ENCODE measurements at places on chromosomes 7 and 10. TPM values are rescaled to one million over a fixed set of nuclear protein-coding genes. Genes with fewer than 3 reads are reported as not detected.
A peak's percentile ranks its signal among the peaks of the same experiment; 100 is the strongest.

DNA sequence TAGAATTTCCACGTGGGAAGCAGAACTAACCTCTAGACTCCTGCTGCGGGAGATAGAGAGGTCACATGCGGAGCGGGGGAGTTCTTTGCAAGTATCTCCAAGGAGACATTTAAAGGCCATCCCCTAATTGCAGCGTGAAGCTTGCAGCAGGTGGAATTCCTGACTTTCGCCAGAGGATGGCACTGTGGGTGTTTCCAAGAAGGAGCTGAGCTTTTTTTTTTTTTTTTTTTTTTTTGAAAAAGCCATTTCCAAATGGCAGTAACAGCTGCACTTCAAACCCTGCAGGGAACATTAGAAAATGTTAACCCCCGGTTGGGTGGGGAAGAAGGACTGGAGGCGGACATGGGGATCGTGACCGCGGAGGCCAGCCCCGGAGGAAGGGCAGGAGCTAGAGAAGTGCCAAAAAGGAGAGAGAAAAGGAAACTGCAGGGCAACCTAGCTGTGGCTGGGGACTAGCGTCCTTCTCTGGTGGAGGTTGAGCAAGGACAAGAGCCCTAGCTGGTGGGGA, 487.7 kb downstream of the TYW1 start:
- peak; percentile 54 for DNase-seq

- DNase-seq = no peak
Observed at GRCh38 chr7:105284014-105284413, 104.7 kb downstream of the SRPK2 start.

Gene HOXA4
- 4.3 TPM for total RNA-seq

DNA sequence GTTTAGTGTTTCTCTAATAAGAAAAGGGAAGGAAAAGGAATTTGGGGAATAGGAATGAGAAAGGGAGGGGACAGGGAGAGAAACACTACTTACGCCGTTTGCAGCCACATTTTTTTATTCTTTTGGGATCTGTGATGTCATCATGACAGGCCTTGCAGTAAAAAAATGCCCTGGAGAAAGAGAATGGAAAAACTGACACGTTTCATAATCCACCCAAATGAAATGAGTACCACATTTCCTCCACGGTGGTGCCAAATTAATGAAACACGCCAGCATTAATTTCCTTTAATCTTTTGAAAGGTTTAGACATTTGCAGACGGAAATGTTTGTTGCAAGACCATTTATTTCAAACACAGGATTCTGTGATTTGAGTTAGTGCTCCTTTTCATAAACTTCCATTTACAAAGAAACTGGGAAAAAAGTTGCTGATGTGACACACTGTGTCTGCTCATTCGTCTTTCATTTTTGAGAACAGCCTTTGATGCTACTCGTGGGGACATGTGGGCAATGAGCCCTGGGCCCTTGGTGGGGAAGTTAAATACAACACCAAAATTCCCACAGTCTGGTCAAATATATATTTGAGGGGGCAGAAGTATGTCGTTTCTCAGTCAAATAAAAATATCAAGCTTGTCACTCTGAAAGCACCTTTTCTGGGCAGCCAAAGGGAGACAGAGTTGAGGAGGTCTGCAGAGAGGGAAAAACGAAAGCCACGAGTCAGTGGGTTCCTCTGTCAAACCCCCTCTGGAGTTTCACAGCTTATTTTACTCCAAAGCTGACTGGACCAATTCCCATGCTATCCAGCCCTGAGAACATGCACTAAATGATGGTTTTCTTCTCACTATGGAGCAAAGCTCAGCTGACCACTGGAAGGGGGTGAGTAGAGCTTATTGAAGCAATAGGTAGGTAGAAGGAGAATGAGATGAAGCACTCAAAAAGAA, 625.5 kb downstream of the KCNMA1 start:
- DNase-seq = no peak

GRCh38 chr7:118974836-118975235, 750.3 kb downstream of the ANKRD7 start:
- no peak for DNase-seq

GRCh38 chr7:1298931-1299885, 66.5 kb downstream of the UNCX start:
- no peak for DNase-seq

DNA sequence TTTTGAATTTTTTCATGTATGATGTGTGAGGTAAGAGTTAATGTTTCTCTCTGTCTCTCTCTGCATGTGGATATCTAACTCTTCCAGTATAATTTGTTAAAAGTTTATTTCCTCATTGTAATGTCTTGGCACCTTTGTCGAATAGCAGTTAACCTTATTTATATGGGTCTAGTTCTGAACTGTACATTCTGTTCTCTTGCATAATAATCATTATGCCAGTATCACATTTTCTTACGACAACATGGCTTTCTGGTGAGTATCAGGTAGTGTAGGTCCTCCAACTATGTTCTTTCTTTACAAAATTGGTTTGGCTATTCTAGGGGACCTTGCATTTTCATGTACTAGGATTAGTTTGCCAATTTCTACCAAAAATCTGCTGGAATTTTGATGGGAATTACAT, 337.0 kb upstream of the FZD8 start:
- no peak for DNase-seq

DNA sequence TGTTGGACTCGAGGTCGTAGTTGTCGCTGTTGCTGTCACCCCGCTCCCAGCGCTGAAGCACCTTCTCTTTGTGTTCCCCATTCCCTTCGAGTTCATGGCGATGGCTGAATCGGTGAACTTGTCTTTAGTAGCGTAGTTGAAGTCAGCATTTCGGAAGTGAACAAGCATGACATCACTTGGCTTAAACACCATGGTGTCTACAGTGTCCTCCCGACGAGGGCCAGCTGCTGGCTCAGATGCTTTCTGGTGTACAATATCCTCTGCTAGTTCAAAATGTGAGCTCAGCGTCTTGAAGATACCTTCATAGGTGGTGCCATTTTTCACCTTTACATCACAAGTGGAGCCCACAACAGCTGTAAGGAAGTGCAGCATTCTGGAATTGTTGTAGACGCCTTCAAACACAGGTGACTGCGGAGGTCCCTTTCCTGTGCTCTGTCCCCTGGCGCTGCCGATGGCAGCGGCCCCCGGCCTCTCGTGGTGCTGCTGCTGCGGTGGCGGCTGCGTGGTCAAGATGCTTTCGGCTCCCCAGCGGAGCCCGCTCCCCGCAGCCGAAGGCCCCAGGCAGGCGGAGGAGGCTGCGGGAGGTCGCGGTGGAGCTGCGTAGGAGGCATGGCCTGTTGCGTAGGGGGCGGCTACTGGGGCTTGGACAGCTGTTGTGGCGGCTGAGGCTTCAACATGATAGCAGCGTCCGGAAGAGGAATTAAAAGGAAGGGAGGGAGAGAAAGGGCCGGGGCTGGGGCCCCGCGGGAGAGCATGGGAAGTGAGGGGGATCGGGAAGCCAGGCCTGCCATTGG, 59.3 kb downstream of the ANKMY2 start:
- no peak for DNase-seq

DNA sequence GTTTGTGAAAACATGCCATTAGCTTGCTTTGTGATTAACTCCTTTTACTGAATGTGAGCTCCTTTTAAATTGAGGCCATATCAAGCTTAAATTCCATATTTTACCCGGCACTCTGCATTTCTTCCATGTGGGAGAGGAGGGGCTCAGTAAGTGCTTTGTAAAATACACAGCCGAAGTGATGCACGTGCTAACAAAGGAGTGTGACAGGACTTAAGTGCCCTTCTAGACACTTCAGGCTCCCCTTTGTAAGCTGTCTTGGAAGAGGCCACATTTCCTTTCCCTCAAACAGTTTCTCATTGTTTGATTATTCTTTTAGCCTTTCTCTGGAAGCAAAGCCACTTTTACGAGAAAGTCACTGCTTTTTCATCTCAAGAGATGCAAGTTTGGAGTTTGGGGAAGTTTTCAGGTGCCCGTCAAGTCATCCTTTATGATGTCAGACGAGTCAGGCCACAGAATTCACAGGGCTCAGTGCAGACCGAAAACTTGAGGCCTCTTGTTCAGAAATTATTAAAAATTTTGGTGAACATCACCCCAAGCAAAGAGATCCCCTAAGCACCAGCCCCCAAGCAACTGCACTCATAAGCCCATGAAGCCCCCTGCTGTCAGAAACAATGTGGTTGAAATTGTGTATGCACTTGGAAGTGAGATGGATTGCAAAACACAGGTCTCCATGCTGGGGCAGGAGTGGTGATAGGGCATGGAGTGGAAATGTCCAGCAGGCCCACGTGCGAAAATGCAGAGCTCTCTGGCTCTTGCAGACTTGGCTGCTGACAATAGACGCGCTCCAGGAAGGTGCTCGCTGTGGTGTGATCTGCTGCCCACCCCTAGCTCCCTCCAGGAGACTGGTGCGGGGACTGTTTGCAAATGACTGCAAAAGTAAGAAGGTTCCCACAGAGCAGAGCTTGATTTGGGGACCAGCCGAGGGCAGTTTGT, 11.5 kb downstream of the IKZF1 start:
- DNase-seq = no peak

DNA sequence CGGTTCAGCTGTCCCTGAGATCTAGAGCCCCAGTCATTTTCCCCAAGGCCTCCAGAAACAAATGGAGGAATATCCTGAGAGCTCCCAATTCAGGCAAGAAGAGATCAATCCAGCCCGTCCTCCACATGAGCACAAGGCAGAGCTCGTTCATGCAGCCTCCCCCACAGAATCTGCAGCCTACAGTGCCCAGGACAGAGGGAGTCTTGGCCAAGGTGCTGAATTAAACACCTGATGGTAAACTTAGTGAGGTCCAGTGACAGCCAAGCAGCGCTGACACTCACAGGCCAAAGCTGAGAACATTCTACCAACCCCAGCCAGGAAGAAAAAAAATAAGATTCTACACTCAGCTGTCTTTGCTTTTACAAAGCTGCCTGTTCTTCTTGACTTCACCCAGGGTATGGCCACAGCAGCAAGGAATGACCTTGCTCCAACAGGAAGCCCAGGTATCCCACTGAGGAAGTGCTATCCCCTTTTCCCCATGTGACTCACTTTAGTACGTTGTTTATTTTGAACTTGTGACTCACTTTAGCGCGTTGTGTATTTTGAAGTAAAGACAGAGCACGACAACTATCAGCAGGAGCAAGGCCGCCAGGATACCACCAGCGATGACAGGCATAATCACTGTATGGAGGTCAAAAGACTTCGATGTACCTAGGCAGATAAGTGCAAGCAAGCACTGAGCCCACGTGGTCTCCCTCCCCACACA, 4.4 kb upstream of the CUZD1 start:
- no peak for DNase-seq

Gene MLXIPL
- not detected for total RNA-seq

- DNase-seq = peak; percentile 98
Observed at GRCh38 chr7:33854178-33854577, 51.2 kb upstream of the BMPER start.

Gene TACR2
- total RNA-seq = 0.36 TPM

DNA sequence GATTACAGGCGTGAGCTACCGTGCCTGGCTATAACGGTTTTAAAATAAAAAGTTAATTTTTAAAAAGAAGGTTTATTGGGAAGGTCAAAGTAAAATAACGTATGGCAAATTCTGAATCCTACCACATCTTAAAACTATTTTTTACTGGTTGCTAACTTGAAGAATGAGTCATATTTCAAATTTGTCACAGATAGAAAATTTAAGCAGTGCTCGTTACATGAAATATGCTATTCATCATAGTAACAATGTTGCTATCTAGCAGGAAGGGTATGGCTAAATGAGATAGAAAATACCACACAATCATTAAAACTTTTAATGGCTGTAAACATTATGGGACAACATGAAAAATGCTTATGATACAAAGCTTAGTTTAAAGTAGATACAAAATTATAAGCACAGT, 500.5 kb downstream of the PHTF2 start:
- no peak for DNase-seq

DNA sequence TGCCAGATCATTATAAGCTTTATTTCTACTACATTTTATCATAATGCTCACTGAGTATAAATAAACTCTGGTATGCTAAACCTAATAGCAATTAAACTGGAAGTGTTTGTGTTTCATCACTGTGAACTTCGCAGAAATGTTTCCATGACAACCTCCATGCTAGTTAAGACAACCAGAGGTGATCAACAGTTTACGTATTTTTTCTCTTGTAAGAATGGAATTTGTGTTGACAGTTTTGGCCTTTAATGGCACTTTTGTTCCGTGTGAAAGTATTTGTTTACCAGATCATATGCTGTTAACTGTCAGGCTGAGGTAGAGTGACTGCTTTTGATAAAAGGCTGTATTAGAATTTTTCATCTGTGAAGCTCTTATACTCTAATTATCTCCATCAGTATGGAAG, 212.1 kb upstream of the PPP1R3A start:
- no peak for DNase-seq

Gene PTER
- total RNA-seq = 41.9 TPM

DNA sequence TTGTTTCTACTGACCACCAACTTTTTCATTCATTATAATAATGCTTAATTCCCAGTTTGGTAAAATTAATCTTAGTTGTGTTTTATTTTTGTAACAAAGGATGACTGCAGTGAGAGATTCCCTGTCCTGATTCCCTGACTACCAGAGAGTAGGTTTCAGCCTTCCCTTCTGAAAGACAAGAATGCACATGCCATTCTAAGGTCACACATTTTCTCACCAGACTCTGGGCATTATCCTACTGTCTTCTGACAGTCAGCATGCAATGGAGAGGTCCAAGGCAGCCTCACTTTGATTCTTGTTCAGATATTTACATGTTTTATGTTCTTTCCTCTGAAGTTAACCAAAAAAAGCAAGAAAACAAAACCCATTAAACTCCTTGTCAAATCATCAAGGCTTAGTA, 372.7 kb upstream of the CDC14C start:
- DNase-seq = no peak

DNA sequence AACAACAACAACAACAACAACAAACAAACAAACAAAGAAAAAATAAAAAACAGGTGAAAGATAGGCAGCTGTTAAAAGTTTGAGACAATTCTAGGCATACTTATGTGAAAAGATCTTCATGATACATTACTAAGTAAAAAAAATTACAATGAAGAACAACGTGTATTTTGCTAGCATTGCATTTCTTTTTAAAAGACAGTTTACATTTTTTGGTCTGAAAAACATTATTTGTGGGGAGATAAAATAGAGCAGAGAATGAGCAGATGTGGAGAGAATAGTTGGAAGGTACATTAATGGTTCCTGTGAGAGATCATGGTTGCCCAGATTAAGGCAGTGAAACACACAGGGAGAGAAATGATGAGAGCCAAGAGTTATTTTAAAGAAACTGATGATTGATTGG, 210.2 kb upstream of the MKLN1 start:
- no peak for DNase-seq
